GM19239 (cell line): ENCODE measurements at places on chromosomes 13 and 19.

- DNase-seq, result no peak
Measured at GRCh38 chr19:42762789-42763188, 2.7 kb downstream of the PSG8 start.

DNA sequence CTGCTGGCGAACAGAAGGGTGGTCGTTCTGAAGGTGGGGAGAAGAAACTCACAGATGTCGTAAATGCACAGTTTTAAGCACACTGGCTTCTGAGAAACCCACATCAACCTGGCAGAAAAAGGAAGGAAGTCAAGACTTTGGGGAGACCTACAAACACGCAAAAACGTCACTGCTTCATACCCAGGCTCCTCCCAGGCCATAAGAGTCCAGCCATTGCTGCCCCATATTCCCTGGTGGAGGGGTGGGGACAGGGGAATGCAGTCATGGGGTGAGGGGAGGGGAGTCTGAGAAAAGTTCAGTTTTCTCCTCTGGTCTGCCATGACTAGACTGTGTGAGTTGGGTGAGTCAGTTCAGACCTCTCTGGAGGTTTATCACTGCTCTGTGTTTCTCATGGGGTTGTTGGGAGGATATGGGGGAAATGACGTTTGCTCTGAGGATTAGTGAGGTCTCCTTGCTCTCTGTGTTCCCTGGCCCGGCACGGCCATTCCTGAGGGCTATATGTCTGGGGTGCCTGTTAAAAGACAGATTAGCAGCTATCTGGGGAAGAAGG lies 139.0 kb downstream of the FLT1 start:
- DNase-seq, result no peak

DNA sequence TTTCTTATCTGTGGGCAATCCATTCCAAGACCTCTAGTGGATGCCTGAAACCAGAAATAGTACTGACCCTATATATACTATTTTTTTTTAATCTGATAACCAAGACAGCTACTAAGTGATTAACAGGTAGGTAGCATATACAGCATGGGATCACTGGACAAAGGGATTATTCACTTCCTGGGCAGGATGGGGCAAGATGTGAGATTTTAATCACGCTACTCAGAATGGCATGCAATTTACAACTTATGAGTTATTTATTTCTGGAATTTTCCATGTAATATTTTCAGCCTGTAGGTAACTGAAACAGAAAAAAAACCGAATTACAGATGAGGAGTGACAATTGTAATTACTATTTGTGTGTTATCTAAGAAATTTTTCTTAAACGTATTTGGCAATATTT lies 41.2 kb downstream of the ZIC2 start:
- DNase-seq, result no peak

- DNase-seq, result no peak
Measured at GRCh38 chr13:100176801-100177400, 88.0 kb downstream of the PCCA start.

- DNase-seq, result no peak
Measured at GRCh38 chr13:42155251-42155650, 106.8 kb downstream of the DGKH start.

GRCh38 chr19:39004403-39004802 lies 27.9 kb downstream of the FBXO27 start:
- no peak for DNase-seq
